ENCODE measurements at places on chromosomes 1 and 21. TPM values are rescaled to one million over a fixed set of nuclear protein-coding genes. Genes with fewer than 3 reads are reported as not detected.

Gene PTPRC
- total RNA-seq, result 0.23 TPM

GRCh38 chr1:35569936-35570335, 3.2 kb upstream of the TFAP2E start:
- DNase-seq, result peak; percentile 40

Gene DISP3
- not detected for total RNA-seq

Gene TFF3
- total RNA-seq, result not detected

GRCh38 chr1:230025686-230026085, 41.4 kb upstream of the GALNT2 start:
- no peak for DNase-seq

- peak; percentile 33 for DNase-seq
Observed at GRCh38 chr1:23019863-23020625, 776 bp downstream of the KDM1A start.
